Mucosa of descending colon (tissue), 3 donors: ENCODE measurements at places on chromosomes 6 and 20. TPM values are rescaled to one million over a fixed set of nuclear protein-coding genes. Genes with fewer than 3 reads are reported as not detected.

Gene DNAH8
- 0.03 TPM for total RNA-seq

Gene LY6G5B
- 13.1 TPM for total RNA-seq

Gene GSTA2
- 0.27 TPM for total RNA-seq

Gene SAMD5
- total RNA-seq, result 11.1 TPM

Gene RIPOR2
- total RNA-seq, result 2.9 TPM

Gene DLK2
- not detected for total RNA-seq

Gene FGD2
- total RNA-seq, result 6.9 TPM

Gene DEF6
- 7.4 TPM for total RNA-seq

Gene CCN6
- total RNA-seq, result not detected
